Cerebellar nuclear complex (tissue), 1 donor: ENCODE measurements at places on chromosomes 2 and 18.

DNA sequence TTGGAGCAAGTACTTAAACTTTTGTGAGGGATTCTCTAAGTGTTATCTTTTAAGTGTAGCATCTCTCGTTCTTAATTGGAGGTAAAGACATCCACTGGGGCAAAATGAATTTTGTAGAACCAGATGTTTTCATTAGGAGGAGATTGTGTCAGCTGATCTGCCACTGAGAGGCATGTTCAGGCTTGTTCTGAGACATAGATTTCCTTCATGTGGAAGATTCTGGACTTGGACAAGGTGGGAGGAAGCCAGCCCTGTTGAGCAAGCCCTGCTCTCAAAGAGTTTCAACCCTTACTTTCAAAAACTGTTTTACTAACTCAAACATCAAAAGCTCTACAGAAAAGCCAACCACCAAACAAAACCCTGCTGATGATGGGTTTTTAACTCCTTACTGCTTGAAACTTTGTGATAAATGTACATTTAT is 6.5 kb downstream of the MAP4K4 start:
- DNase-seq = no peak

DNA sequence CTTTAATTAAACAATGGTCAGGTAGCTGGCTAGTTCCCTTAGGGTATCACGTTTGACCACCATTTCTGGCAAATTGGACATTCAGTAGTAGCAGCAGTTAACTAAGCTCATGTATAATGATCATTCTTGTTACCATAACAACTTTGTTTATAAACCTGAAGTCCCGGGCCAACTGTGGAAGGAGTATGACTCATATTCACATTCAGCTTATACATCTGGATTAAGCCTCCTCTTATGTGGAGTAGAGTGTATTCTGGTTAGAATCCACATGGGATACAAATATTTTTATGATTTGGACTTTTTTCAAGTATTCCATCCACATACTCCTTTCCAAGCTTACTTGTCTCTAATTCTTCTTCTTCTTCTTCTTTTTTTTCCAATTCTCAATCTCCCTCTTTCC is 70.3 kb upstream of the ZSWIM2 start:
- no peak for DNase-seq

DNA sequence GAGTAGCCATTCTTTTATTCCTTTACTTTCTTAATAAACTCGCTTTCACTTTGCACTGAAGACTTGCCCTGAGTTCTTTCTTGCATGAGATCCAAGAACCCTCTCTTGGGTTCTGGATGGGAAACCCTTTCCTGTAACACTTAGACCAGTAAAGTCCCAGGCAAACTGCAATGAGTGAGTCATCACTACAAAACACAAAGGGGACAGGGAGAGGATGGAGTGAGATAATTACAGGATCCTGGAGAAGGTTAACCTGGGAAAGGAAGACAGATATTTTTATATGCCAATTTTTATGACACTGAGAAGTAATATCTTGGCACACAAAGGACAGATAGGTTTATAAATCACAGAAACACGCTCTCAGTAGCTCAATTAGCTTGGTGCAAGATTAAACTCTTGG is 48.7 kb downstream of the EHD3 start:
- no peak for DNase-seq

DNA sequence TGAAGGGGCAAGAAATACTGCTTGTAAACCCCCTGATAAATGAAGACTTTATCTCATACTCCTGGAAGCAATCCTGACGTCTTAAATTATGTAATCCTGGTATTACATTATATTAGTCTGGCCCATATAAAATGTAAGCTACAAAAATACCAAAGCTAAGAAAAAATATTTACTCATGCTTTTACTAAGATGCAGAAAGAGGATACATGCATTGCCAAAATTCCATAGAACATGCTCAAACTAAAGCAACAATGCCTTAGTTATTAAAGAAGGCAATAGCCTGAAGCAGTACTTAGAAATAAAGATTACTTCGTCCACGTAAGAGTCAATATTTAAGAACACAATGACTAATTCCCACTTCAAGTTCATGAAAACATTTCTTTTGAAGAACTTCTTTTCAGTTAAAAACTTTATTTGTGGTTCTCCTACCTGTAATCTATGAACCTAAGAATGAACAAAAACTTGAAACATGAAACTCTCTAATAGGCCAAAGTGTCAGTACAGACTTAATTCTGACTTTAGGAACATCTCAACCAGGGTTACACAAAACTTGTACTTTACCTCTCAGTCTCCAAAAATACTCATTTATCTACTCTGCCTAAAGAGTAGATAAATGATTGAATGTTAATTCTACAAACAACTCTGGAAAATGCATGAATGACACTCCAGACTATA is 117.3 kb downstream of the THADA start:
- no peak for DNase-seq

- DNase-seq = no peak
These were observed 205.3 kb downstream of the TMEM247 start for GRCh38 chr2:46684661-46685060.

DNA sequence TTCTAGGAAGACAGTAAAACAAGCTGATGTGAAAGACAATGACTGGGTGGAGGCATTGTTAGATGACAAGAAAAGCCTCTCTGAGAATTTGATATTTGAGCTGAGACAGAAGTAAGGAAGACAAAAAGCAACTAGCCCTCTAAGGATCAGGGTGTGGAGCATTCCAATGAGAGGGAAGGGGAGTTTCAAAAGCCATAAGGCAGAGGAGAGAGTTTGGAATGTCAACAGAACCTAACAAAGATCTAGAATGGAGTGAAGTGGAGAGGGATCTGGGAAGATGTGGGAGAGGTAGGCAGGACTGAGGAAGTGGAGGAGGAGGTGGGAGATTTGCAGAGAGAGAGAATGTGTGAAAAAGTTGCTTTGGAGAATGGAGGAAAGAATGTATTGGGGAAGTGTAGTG is 17.3 kb upstream of the ASXL2 start:
- no peak for DNase-seq

DNA sequence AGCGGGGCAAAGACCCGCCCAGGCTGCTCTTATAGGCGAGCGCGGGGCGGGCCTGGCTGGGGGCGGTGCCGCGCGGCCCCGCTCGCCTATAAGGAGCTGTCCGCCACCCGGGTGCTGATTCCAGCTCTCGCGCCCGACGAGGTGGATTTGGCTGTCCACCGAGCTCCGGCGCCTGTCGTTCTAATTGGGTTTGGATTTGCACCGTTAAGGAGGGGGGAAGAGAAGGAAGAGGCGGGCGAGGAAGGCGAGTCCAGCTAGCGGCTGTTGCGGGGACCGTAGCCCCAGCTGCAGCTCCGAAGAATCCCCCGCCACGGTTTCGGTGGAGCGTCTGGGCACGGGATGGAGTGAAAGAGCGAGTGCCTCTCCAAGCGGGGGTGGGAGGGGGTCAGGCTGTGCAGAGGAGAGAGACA is at the start of gene CNTNAP5:
CNTNAP5 (plus strand) TSS at position 117 of the 410 bp plus-strand sequence. CDS start 364 bp downstream, outside the sequence.
- no peak for DNase-seq

GRCh38 chr2:120953066-120953756 is 217.5 kb downstream of the GLI2 start:
- no peak for DNase-seq

DNA sequence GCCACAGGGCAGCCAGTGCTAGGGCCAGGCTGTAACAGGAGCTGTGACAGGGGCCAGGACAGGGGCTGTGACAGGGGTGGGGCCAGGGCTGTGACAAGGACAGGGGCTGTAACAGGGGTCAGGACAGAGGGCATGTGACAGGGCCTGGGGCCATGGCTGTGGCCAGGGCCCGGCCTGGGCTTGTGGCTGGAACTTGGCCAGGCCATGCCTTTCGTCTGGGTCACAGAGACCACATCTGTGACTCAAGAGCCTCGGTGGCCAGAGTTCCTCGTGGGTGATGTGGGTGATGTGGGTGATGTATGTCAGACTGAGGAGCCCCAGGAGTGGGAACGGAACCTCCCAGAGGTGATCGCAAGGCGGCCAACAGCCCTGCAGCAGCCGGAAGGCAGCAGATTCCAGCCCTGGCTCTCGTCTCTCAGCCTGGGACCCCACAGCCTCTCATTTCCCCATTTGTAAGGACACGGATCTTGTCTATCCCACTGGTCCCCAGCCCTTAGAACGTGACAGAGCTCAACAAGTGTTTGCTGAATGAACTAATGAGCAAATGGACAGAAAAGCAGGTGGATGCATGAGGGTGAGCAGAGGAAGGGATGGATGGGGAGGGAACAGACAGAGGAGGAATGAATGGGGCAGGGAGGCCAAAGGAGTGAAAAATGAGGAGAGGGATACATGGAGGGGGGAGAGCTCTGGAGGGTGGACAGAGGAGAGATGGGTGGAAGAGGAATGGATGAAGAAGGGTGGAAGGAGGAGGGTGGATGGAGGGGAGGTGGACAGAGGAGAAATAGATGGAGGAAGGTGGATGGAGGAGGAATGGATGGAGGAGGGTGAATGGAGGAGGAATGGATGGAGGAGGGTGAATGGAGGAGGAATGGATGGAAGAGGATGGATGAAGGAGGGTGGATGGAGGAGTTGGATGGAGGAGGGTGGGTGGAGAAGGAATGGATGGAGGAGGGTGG is 17.3 kb downstream of the ESPNL start:
- DNase-seq = no peak

GRCh38 chr2:12968399-12968798 is 251.7 kb downstream of the TRIB2 start:
- no peak for DNase-seq

GRCh38 chr2:220509096-220509757 is 881.8 kb downstream of the SLC4A3 start:
- DNase-seq = no peak

- DNase-seq = no peak
These were observed 4.3 kb downstream of the ITGAV start for GRCh38 chr2:186594001-186594722.

GRCh38 chr18:69371729-69372128 is 29.0 kb upstream of the DOK6 start:
- DNase-seq = no peak

GRCh38 chr2:231384970-231385369 is 10.5 kb upstream of the B3GNT7 start:
- no peak for DNase-seq

GRCh38 chr2:178978667-178979066 is 71.3 kb downstream of the CCDC141 start:
- no peak for DNase-seq

GRCh38 chr2:56239437-56239836 is 55.6 kb downstream of the CCDC85A start:
- DNase-seq = no peak

DNA sequence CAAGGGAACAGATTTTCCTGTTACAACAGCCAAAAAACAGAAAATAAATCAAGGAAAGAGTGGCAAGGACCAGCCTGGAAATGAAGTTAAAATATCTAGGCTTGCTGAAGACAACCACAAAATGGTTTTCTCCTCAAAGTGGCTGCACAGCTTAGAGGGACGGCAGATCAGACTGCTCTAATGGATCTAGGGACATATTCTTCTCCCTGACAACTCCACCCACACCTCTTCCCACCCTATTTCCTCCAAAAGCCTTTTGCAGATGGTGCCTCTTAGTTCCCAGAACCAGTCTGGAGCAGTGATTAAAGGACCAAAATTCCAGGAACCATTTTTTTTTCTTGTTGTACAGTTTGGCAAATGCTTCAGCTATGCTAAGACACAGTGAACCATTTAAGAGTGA is 220.2 kb upstream of the SIX2 start:
- DNase-seq = no peak

DNA sequence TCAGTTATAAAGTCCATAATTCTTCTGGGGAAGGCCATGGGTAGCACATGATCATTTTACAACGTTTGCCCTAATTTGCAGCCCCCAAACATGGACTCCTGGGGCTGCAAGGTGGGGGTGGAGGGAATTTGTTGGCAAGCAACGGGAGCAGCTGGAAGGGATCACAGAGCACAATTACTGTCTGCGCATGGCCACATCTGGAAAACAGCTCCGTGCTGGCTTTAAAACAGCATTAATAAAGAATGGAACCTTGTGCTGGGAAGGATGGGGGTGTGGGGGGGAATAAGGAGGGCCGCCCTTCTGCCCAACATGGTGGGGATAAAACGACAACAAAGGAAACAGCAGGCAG is 60.9 kb upstream of the SLC14A2 start:
- DNase-seq = no peak

DNA sequence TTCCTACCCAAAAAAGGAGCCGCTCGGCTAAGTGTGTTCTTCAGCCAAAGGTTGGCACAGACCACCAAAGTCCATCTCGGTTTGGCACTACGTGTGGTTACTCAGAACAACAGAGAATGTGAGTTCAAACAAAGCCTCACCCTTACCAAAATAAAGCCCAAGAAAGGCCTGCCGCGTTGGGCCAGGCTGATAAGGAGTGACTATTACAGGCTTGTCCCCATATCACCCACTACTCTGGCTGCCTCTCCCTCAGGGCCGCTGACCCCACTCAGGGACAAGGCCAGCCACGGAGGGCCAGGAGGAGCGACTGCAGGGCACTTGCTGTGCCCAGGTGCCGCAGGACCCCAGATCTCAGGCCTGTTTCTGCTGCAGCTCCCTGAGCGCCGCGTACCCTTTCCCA is 13.8 kb downstream of the HS1BP3 start:
- no peak for DNase-seq

GRCh38 chr2:50781646-50782045 is 250.3 kb downstream of the NRXN1 start:
- no peak for DNase-seq

GRCh38 chr2:191611614-191612013 is 66.3 kb upstream of the NABP1 start:
- DNase-seq = no peak

- DNase-seq = no peak
These were observed 18.1 kb upstream of the TMEM237 start for GRCh38 chr2:201661366-201661765.

GRCh38 chr2:102489646-102490045 is 16.6 kb downstream of the SLC9A4 start:
- no peak for DNase-seq

- no peak for DNase-seq
These were observed 441.5 kb upstream of the POU3F3 start for GRCh38 chr2:104412384-104412783.

GRCh38 chr2:1871171-1871570 is 126.9 kb upstream of the PXDN start:
- DNase-seq = no peak

DNA sequence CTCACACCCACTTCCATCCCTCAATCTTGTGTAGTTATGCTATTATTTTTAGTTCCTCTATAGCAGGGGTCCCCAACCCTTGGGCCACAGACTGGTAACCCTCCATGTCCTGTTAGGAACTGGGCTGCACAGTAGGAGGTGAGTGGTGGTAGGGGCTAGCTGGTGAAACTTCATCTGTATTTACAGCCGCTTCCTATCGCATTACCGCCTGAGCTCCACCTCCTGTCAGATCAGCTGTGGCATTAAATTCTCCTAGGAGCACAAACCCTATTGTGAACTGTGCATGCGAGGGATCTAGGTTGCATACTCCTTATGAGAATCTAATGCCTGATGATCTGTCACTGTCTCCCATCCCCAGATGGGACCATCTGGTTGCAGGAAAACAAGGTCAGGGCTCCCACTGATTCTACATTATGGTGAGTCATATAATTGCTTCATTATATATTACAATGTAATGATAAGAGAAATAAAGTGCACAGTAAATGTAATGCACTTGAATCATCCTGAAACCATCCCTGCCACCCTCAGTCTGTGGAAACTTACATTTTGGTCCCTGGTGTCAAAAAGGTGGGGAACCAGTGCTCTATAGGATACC is 1.6 kb upstream of the RAB11FIP5 start:
- DNase-seq = no peak

- DNase-seq = no peak
These were observed 131.2 kb upstream of the CCDC195 start for GRCh38 chr2:224847381-224847780.
